ENCODE measurements at places on chromosomes 12 and 14.

GRCh38 chr12:88693837-88694445 lies 113.7 kb upstream of the KITLG start:
- no peak for DNase-seq

GRCh38 chr12:49496417-49497360 lies 42.1 kb upstream of the KCNH3 start:
- DNase-seq = no peak

GRCh38 chr12:53978477-53979356 lies 4.0 kb upstream of the HOTAIR start:
- peak; percentile 13 for DNase-seq

GRCh38 chr12:119444462-119445044 lies 110.0 kb downstream of the CCDC60 start:
- peak; percentile 33 for DNase-seq

DNA sequence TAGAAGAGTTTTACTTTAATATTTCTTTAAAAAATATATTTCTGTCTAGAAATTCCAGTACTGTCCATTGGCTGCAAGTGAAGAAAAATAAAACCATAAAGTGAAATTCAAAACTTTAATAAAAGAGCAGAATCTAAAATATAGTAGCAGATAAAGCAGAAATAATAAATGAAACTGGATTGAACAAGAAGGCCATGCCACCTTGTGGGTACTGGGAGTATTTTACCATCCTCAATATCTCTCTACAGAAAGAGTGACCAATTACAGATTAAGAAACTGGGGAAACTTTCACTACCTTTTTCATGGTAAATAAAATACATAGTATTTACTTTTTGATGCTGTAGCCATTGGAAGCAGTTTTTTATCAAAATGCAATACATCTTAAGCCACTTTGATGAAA lies 220.5 kb downstream of the BCAT1 start:
- DNase-seq = no peak

DNA sequence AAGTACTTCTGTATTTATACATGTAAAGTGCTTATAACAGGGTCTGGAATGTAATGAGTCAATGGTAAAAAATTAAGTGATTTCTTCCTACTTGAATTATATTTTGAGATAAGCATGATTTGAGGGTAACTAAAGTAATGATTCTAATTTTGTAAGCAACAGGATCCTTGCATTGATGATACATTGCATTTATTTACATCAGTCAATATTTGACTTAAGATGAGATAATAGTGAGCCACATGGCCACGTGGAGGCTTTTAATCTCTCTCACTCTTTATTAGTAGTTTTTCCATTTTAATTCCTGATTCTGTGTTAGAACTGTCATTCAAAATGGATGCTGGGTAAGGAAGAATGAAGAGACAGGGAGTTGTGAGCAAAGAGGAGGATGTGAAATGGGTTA lies 298.1 kb upstream of the PRICKLE1 start:
- no peak for DNase-seq

- DNase-seq = peak; percentile 87
Measured at GRCh38 chr12:123457980-123458779, at the start of gene SNRNP35. SNRNP35 (plus strand) TSS chr12:123458139; CDS start chr12:123465541, 7,402 bp downstream.

- peak; percentile 66 for DNase-seq
Measured at GRCh38 chr12:101963697-101964096, 86.3 kb downstream of the DRAM1 start.

DNA sequence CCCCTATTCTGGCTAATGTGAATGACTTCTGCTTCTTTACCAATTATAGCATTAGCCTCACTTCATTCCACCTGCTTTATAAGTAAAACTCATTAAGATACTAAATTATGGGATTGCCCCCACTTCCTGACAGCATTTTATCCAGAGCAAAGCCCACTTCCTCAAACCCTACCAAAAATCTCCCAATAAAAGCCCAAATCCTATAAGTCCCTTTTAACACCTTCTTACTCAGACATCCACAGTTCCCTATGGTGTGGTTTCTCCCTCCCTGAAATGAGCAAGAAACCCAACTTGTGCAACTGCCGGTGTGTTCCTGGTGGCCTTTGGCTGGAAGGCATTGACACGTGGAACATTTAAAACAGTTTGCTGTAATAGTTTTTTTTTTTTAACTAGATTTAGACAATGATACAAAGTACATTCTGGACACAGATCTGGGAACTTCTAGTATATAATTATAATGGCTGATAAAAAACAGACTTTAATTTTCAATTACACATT lies 53.1 kb downstream of the BRMS1L start:
- DNase-seq = no peak

- no peak for DNase-seq
Measured at GRCh38 chr12:87155621-87156020, 873.6 kb downstream of the C12orf50 start.

DNA sequence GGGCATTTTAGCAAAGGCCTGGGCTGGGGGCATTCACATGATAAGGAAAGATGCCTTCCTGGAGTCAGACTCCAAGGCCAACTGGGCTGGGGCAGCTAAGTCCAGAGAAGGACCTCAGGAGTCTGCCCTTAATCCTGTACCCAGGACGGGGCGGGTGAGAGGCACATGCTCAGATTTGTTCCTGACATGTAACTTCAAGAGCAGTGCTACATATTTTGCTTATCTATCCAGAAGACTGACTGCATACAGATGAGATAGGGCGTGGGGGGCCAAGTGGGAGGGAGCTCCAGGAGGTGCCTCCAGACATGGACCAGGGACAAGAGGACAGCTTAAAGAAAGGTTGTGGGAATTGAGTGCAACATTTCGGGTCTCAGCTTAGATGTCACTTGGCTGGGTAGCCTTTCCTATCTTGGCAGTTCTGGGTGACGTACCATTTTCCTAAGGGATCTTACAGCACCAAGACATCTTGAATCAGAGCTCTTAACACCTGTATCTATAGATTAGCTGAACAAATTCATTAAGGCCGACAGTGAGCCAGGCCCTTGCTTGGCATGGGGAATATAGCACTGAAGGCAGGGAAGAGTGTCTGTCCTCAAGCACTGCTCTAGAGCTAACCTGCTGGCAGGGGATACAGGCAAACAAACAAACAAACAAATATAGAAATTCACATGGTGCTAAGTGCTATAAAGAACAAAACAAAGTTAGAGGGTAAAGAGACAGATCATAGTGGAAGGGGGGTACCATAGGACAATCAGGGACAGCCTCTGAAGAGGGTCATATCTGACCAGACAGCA lies 61.2 kb downstream of the PTPN21 start:
- DNase-seq = peak; percentile 77

GRCh38 chr12:105067511-105068031 lies 16.7 kb downstream of the ALDH1L2 start:
- no peak for DNase-seq

- no peak for DNase-seq
Measured at GRCh38 chr12:75995691-75996090, 35.9 kb downstream of the PHLDA1 start.

DNA sequence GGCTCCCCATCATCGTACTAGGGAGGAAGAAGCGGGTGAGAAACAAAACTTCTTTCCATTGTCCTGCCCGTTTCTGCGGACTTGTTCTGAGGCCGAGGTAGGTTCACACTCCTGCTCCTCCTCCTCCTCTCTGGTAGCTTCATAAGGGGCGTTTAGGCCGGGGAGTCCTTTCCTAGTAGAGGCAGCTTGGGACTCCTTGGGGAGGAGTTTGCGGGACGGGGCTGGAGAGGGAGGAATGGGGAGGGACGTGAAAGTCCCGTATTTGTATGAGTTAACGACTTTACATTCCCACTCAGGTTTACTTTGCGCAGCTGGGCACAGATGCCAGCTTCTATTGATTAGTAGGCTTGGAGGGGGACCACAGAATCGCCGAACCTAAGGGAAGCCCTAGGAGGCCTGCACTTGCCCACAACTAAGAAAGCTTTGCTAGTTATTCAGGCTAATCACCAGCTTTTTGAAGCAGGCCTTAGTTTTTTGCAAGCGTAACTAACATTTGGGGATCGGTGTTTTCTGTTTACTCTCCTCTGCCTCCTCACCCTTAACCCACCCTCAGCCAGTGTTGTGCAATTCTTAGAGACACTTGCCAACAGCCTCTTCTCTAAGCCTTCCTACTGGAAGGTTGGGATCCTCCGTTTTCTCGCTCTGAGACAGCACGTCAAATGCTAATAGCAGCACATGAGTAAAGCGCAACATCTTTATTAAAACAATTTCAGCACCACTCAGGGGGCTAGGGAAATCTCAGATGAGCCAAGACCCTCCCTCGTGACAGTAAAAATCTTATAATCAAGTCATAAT lies 499 bp downstream of the RNASE4 start:
- peak; percentile 39 for DNase-seq

DNA sequence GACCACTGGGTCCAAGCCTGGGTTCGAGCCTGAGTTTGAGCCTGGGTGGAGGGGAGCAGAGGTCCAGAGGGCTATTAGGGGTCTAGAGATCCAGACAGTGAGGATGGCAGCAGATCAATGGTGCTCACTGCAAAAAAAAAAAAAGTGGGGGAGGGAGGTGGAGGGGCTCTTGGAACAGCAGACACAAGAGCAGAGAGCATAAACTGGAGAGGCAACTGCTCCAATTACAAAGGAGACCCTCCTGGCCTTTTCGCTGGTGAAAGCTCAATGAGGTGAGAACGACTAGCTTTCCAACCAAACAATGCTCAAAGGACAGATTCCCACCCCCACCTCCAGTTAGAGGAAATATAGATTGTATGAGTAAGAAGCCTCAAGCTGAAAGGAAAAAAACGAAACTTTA lies 124.2 kb upstream of the TSPAN8 start:
- no peak for DNase-seq

DNA sequence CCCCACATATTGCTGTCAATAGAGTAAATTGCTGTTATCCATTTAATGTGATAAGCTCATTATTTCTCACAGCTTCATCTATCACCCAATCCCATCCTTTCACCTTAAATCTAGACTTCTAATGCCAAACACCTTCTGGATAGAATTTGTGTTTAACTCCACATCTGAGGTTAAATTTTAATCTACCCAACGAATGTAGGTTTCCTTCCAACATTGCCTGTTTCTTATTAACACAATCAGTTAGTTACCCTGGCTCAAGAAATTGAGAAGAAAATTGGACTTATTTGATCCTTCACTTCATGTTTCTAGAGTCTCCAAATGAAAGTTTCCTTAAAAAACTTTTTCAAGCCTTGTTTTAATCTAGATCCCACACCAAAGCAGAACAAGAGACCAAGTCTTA lies 67.3 kb downstream of the PTPRO start:
- DNase-seq = no peak

DNA sequence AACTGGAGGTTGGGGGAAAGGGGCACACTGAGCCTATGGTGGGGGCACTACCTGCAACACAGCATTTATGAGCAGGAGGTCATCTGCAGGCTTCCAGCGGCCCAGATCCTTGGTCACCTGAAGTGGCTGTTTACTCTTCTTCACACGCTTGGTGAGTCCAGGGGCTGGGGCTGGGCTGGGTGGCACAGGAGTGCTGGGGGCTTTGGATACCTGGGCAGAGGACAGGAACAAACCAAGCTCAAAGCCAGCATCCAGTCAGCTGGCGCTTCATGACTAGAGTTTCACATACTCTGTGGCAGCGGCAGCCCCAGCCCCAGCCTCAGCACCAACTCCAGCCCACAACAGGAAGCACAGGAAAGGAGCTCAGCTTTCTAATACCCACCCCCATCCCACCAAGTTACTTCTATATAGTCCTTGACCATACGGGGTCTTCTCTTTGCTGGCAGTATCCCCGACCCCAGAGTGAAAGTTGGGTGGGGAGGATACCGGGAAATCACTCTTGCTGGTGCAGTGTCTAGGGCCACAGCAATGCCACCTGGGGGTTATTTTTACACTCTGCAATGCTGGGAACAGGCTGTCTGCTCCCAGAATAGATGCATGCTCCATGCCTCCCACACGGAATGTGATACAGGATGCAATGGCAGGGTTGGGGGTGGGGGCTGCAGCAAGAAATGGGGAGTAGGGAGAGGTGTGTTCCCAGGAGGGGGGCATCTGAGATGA lies 3.1 kb downstream of the MCRS1 start:
- no peak for DNase-seq

- no peak for DNase-seq
Measured at GRCh38 chr14:19918553-19919264, 1.7 kb upstream of the OR4K5 start.

GRCh38 chr12:52242442-52243258 lies 9.6 kb downstream of the KRT7 start:
- no peak for DNase-seq

DNA sequence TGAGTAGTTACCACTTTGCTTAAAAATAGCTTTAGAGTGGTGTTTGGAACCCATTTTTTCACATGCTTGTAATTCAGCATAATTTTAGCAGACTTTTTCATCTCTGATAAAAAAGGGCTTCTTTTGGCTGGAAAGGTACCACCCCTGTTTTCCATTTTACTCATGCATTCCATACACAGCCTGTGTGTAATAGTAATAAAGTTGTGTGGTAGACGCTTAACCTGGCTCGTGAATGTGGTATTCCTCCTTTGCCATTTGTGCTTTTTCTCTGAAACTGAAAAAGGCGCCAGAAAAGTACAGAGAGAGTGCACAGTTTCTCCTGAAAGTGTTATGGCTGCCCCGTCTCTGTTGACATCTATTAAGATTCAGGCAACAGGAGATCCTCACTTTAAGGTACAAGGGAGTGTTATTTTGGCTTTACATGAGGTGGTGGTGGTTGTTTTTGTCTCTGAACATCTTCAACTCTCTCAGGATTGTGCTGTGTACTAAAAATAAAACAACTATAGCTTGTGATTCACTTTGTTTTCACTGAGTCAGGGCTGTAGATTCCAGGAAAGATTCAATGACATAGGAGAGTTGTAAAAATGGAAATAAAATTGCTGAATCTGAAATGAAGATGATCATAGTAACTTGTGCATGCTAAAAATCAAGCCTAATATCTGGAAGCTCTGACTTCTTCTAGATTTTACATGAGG lies 45.6 kb upstream of the MIS18BP1 start:
- DNase-seq = no peak

DNA sequence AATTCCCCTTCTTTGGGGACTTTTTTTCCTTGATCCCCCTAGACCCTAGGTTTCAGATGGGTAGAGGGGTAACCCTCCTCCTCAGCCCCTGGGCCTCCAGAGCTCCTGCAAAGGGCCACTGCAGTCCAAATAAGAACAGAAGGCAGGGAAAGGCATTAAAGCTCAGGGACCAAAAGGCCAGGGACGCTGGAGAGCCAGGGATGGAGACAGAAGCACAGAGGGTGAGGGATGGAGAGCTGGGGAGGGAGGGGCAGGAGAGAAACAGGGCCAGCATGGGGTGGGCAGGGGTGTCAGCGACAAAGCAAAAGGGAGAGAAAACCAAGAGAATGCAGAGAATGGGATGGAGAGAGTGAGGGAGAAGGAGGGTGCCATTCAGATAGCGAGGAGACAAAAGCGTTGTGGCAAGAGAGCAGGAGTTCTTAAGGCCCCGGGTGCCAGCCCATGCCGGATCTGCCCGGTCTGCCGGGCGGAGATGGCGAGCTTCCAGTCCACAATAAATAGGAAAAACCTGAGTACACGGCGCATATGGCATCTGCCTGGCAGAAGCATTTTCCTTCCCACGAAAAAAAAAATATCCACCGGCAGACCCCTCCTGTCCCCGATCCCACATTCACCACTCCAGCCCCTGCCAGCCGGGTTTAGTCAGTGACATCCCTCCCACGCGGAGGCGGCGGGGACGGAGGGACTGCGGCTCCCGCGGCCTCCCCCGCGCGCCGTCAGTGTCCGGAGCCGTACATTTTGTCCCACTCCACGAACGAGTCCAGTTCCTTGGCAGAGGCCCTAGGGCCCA lies 28.6 kb downstream of the FIGNL2 start:
- DNase-seq = no peak

GRCh38 chr12:13147688-13148484 lies 44.4 kb upstream of the GSG1 start:
- peak; percentile 35 for DNase-seq

Measured in right cardiac atrium (tissue), 5 donors.